ENCODE measurements at places on chromosomes 5 and 9.

- no peak for DNase-seq
These were observed 152.4 kb upstream of the RAPGEF1 start for GRCh38 chr9:131892162-131892707.

DNA sequence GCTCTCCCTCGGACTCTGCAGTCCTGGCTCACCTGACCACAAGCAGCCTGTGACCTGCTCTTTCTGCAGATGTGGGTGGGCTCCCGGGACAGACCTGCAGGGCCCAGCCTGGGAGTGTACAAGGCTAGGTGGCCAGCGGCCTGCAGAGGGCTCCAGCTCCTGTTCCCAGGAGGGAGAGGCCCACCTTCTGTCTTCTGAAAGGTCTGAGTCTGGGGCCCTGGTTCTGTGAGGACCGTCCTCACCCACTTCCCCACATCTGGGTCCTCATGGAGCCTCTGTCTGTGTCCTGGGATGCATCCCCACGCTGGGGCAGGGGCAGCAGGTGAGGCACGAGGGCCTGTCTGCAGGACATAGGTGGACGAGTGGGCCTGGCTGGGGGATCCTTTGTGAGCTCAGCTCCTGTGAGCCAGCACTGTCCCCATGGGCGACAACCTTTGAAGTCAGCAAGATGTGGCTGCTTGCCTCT is 43.7 kb downstream of the PHF2 start:
- DNase-seq = no peak

- no peak for DNase-seq
These were observed 61.8 kb upstream of the PRDM9 start for GRCh38 chr5:23445573-23445972.

GRCh38 chr9:114429488-114429887 is 41.7 kb upstream of the AKNA start:
- DNase-seq = no peak

All from adipocyte (in vitro differentiated cells).